NCI-H1105 treated with DMSO at 0.1 percent for 48 hours (cell line): ENCODE measurements at places on chromosomes 13 and 19.

GRCh38 chr13:35768073-35768472 lies 291.6 kb upstream of the MAB21L1 start:
- DNase-seq, result peak; percentile 94

DNA sequence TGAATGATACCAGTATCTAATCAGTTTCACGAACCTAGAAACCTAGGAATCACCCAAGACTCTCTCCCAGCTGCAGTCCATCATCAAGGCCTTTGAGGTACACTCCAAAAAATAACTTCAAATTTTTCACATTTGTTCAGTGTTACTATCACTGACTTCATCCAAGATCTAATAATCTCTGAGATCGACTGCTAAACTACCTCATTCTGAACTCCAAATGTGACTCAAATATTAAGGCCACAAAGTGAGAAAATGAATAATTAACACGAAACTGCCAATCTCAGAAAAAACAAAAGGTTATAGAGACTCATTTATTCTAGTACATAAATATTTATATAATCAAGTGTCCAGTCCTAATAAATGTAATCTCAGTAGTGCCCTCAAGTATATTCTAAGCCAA lies 430.3 kb upstream of the ATXN8OS start:
- no peak for DNase-seq

- no peak for DNase-seq
Measured at GRCh38 chr13:112602189-112602588, 14.2 kb upstream of the TUBGCP3 start.

DNA sequence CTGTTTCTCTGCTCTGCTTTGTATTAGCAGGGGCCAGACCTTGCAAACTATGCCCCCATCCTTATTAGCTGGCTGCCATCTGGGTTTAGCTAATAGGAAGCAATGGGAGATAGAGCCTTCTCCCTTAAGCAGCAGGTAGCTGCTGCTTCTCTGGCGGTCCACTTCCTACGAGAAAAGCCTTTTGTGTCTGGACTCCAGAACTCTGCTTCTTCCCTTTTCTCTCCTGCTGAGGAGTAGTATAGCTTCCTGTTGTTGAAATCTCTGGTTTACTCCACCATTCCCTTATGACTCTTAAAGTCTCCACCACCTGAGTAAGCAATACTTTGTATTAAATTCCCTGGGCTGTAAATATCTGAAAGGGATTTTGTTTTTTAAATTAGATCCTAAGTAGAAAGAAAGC lies 147.1 kb downstream of the DNAJC15 start:
- no peak for DNase-seq

DNA sequence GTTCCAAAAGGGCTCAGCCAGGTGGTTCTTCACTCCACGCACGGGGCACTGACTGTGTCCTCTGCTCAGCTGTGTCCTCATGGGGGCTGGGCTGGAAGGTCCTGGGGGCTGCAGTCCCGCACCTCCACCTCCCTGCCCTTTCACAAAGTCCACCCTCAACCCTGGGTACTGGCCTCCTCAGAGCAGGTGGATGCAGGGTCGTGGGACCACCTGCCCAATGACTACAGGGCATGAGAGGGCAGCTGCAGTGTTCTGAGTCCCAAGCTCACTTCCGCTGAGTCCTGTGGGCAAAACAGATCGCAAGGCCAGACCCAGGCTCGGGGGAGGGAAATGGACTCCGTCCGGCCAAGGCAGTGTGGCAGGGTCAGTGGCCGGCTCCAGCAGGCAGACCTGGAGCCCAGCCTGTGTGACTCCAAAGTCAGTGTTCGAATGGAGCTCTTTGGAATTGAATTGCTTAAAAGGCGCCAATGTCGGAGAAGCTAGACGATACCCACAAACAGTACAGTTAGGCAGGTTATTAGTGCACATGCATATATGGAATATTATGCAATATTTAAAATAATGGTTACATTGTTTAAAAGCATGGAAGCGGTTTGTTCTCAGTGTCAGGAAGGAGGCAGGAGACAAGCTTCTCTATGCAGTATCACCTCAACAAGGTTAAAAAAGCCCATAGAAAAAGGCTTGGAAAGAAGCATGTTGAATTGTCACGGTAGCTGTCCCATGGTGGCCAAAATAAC lies 54.8 kb downstream of the MCF2L start:
- DNase-seq, result no peak

DNA sequence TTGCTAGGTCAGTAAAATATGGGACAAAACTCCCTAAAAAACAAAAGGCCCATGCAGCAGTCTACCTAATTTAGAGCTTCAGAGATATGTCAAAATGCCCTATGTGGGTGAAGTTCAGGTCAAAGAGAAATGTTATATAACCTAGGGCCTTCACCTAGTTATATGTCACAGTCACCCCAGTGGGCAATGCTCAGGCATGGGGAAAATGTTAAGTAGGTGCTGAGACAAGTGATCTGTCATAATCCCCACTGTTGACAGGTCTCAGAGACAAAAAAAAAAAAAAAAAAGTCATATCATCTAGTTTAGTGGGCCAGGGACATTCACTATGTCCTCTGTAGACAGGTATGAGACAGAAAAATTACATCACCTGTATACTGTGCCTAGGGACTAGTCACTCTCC lies 128.6 kb upstream of the ZNF91 start:
- no peak for DNase-seq

DNA sequence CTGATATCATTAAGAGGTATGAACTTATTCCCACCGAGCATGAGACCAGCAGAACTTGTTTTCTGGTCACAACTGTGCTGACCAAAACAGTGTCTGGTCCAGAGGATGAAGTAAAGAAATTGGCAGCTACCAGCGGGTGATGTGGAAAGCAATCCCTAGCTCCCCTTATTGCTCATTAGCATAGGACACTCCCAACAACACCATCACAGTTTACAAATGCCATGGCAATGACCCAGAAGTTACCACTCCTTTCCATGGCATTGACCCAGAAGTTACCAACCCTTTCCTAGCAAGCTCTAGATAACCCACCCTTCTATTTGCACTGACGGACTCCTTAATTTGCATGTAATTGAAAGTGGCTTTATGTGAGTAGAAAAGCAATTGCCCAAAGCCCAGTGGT lies 1856.1 kb downstream of the OLFM4 start:
- DNase-seq, result no peak

GRCh38 chr19:29162694-29163093 lies 50.3 kb downstream of the UQCRFS1 start:
- DNase-seq, result no peak

- DNase-seq, result no peak
Measured at GRCh38 chr13:79778741-79779460, 297.9 kb downstream of the NDFIP2 start.

GRCh38 chr13:47588676-47589075 lies 412.4 kb downstream of the SUCLA2 start:
- no peak for DNase-seq

GRCh38 chr19:4059453-4059871 lies 7.2 kb downstream of the ZBTB7A start:
- DNase-seq, result no peak
